AG10803 (cell line): ENCODE measurements at places on chromosomes 12 and 14.

DNA sequence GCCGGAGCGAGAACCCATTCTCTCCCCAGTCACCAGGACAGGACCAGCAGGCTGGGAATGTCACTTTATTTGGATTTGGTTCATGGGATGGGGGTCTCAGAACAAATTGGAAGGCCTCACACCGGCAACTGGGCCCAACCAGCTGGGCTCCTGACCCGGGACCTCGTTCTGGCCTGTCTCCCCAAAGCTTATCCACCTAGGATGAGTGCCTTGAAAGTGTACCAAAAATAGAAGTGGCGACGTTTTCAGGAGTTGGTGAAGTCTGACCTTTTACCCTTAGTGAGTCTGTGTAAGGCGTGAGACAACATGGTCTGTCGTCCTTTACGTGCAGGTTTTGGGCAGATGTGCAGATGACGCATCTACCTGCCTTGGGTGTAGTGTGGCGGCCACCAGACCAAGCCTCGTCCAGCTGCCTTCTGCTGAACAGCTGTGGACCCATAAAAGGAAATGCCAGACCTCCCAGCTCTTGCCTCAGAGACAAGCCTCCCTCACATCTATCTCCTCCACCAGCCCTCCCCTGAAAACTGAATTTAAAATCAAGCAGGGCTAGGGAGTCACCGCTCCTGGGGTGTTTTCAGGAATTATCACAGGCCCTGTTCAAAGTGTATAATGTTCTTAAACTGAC lies 36.6 kb upstream of the CLMN start:
- DNase-seq: no peak

- DNase-seq: no peak
These were observed 8.7 kb downstream of the RHOJ start for GRCh38 chr14:63212776-63213500.

GRCh38 chr12:97960741-97961608 lies 498.4 kb downstream of the RMST start:
- DNase-seq: peak; percentile 7

DNA sequence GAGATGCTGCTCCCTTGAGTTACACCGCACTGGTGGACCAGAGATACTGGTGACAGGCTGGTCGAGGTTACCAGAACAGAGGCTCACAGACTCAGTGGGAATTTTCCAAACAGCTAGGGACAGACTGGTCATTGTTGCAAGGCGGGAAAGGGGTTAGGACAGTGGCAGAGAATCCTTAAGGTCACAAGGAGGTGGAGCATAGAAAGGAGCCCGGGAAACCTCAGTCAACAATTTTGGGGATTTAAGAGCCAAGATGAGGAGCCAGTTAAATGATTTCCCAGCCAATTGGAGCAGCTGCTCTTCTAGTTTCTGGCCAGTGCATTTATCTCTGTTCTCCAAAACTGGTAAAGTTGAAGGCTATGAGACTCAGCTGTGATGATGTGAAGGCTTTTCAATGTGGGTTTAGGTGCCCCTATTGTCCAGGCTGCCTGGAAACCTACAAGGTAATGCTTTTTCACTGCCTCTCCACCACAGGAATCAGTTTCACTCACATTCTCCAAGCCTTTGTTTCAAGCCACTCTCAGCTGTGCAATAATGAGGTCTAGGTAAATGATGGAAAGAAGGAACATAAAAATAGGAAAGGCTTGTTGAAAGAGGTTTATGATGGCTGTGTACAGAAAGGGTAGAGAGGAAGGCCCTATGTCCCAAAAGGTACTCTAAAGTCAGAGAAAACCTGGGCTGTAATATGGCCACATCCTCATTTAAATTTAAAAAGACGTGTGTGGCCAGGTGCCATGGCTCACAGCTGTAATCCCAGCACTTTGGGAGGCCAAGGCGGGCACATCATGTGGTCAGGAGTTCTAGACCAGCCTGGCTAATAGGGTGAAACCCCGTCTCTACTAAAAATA lies 7.0 kb upstream of the TNS2 start:
- DNase-seq: no peak

DNA sequence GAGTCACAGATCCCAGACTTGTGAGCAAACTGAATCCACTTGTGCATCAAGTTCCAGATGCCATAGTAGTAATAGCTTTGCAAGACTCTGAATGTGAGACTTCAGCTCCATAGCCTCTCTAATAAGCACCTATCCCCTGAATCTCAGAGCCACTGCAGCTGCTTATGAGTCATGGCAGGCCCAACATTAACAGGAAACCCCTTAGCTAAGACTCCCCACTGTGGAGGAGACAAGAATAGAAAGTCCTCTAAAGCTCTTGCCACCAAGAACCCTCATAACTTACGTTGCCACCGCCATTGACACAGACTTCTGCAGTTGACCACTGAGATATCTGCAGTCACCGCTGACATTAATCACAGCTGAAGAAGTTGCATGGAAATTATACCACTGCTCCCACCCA lies 62.9 kb upstream of the PDE3A start:
- no peak for DNase-seq

- no peak for DNase-seq
These were observed 20.6 kb downstream of the PIK3C2G start for GRCh38 chr12:18281941-18282340.

DNA sequence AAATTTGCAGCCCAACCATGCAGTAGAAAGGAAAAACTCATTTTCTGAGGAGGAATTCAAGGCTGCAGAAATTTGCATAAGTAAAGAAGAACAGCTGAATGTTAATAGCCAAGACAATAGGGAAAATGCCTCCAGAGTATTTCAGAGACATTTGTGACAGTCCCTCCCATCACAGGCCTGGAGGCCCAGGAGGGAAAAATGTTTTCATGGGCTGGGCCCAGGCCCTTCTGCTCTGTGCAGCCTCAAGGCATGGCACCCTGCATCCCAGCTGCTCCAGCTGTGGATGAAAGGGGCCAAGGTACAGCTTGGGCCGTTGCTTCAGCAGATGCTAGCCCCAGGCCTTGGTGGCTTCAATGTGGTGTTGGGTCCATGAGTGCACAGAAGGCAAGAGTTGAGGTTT lies 62.3 kb downstream of the ATXN7L3B start:
- no peak for DNase-seq

GRCh38 chr12:120356567-120357030 lies 12.4 kb downstream of the MSI1 start:
- peak; percentile 76 for DNase-seq

- DNase-seq: no peak
These were observed 2.7 kb downstream of the FAIM2 start for GRCh38 chr12:49901026-49901425.

DNA sequence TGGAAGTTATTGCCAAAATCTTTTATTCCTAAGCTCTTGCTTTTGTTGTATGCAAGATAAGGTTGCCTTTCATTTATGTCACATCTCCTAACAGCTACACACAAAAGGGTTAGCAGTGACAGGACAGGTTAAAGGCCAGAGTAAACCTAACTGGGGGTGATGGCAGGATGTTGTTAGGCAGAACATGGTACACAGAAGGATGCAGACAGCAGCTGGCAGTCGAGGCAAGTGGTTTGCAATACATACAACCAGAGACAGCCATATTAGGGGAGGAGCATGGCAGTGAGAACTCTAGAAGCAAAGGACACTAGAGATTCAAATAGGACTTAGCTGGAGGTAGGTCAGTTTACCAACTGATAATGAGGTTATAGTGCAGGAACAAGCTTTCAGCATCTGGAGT lies 2.7 kb upstream of the ABCD2 start:
- DNase-seq: no peak

- no peak for DNase-seq
These were observed 220.5 kb downstream of the SLC6A15 start for GRCh38 chr12:84692071-84692470.

- no peak for DNase-seq
These were observed 23.0 kb downstream of the TSHR start for GRCh38 chr14:80978403-80978802.

DNA sequence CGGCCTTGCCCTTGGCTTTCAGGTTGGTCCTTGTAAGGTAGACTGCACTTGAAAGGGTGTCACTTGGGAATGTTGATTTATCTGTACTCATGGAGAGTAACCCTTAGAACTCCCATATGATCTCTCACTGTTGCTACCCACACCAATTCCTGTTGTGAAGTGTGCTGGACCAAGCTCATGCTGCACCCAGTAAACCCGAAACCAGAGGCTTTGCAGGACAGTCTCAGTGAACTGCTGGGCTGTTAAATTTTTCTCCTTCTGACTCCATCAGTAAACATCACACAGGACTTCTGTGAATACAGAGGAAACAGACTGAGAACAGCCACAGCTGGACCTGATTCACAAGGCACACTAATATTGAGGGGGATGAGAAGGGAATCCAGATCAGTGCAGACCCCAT lies 783.0 kb downstream of the TMEM121 start:
- DNase-seq: no peak

DNA sequence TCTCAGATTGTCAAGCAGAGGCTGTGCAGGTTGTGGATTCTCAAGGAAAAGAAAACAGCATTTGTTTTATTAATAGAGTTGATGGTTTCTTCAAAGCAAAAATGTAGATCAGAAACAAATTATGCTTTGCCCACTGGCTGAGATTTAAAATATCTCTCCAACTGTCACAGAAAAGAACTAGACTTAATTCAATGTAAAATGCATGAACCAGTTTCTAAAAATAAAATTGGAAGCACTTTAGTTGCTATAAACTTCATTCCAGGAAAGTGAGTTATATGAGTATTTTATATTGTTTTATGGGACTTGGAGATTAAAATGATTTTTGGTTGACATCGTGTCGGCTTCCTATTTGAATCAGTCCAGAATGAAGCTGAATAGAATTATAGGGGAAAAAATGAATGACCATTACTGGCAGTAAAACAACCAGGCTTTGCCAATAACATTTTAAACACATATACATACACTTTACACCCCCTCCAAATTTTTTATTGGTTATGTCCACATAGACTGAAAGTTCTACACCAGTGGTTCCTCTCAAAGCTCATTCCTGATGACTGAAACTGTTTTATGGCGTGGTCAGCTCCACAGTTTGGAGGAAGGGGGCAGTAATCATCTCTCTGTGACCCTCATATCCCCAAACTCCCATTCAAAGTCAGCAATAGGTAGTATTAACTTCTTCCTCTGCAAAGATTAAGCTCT lies 55.5 kb upstream of the DAAM1 start:
- DNase-seq: no peak

DNA sequence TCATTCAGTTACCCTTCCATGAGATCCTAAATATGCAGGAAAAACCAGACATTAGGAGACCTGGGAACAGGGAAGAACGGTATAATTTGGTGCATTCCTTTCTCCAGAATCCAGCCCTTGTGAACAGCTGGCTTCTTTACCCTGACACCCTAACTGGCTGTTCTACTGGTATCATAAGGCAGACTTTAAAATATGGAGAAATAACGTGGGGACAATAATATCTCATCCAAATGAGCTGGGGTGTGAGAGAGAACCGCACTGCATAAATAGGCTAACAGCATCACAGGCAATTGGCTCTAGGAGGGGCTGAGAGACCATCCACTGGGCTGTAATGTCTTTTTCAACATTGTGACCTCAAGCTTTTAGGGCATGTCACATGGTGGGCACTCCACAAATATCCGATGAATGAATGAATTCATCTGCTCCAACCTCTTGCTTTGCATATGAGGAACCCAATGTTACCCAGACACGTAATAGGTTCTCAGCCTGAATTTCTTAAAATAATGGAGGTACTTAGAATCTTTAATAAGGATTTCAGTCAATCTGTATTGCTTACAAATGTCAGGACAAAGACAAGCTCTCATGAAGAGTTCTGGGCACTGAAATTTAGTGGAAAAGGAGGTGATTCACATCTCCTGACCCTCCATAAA lies 157.9 kb downstream of the SAMD4A start:
- DNase-seq: no peak
